ENCODE measurements at places on chromosomes 12 and 14.

- DNase-seq, result no peak
These were observed 164.6 kb downstream of the GCH1 start for GRCh38 chr14:54738009-54738408.

- no peak for DNase-seq
These were observed 95.4 kb downstream of the ITPR2 start for GRCh38 chr12:26737487-26738030.

DNA sequence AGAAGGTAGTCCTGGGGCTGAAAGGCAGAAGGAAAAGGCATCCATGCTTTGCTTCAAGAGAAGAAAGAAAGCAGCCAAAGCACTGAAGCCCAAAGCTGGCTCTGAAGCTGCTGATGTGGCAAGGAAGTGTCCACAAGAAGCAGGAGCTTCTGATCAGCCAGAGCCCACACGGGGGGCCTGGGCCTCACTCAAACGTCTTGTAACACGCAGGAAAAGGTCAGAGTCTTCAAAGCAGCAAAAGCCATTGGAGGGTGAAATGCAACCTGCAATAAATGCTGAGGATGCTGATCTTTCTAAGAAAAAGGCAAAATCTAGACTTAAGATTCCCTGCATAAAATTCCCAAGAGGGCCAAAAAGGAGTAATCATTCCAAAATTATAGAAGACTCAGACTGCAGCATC lies 3.2 kb downstream of the AKAP5 start:
- no peak for DNase-seq

- DNase-seq, result no peak
These were observed 125.5 kb downstream of the GPR135 start for GRCh38 chr14:59339524-59340330.

- peak; percentile 38 for DNase-seq
These were observed 25.4 kb upstream of the PLEKHG6 start for GRCh38 chr12:6285063-6285477.

DNA sequence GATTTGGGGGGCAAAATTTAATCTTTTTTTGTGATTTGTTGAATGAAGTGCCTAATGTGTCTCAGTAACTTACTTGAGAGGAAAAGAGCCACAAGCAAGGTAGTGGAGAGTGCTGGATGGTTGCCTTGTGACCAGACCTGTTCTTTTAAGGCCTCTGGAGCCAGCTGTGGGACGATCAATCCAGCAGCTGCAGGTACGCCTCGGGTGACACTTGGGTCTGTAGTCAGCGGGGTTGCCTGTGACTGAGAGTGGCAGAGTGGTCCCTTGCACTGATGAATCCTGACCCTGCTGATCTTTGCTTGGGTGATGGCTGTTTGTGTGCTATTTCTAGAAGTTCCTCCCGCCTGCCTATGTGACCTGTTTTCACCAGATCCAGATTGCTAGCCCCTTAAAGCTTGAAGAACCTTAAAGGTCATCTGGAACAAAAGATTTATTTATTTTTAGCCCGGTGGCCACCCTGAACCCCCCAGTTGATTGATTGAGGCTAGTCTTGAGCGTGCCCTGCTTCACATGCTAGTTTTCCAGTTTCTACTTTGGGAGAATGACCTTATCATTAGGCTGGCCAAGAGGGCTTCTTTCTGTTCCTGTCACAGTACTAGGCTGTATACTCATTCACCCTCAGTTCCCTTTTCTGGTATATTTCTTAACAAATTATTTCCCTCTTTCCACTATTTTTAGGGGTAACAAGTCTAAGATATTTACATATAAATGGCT lies 23.2 kb downstream of the PRKCH start:
- no peak for DNase-seq

Data from thymus (tissue), 14 donors.